Hepatocyte (in vitro differentiated cells): ENCODE measurements at places on chromosomes 16 and 17. TPM values are rescaled to one million over a fixed set of nuclear protein-coding genes. Genes with fewer than 3 reads are reported as not detected.

DNA sequence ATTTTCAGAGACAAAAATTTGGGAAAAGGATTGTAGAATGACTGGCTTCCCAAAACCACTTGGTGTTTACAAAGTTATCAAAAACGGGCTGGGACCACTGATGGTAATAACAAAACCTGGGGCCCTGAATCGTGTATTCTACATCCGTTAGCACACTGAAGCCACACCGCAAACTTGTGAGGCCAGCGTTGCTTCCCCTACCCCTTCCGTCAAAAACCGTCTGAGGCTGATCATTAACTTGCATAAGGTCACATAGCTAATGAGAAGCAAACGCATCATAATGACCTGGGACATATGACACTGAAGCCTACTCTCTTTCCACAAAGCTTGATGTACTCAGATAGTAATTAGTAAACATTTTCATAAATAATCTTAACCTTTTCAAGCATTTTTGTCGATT is 704.3 kb downstream of the MAF start:
- no peak for DNase-seq

Gene FAM234A
- polyA plus RNA-seq = 96.5 and 106 TPM in 2 replicates

DNA sequence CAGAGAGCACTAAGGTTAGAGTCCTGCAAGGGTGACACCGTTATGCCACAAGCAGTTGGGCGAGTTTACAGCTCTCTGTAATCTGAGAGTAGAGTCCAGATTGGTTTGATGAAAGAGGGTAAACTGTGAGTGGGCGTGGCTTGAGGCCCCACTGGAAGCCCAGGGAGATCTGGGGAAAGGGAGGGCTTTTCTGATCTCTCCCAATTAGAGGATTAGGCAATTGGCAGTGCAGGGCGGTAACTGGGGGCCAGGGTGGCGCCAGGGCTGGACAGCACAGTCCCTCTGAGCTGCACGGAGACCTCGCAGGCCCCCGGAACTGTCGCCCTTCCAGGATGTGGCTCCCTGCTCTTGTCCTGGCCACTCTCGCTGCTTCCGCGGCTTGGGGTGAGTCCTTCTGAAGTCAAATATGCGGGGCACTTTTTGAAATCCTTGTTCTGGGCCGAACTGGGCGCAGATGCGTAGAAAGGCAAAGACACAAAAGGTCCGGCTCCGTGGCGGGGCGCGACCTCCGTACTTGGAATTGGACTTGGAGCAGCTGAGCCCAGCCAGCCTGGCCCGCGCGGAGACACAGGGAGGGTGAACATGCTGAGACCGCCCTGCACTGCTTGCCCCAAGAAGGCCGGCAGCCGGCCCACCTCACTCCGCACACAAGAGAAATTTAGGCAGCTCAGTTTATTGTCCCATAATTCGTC is 72.4 kb downstream of the CES1 start:
- peak; percentile 40 for DNase-seq

GRCh38 chr17:81348097-81349055 is 46.9 kb upstream of the BAHCC1 start:
- peak; percentile 3 for DNase-seq

DNA sequence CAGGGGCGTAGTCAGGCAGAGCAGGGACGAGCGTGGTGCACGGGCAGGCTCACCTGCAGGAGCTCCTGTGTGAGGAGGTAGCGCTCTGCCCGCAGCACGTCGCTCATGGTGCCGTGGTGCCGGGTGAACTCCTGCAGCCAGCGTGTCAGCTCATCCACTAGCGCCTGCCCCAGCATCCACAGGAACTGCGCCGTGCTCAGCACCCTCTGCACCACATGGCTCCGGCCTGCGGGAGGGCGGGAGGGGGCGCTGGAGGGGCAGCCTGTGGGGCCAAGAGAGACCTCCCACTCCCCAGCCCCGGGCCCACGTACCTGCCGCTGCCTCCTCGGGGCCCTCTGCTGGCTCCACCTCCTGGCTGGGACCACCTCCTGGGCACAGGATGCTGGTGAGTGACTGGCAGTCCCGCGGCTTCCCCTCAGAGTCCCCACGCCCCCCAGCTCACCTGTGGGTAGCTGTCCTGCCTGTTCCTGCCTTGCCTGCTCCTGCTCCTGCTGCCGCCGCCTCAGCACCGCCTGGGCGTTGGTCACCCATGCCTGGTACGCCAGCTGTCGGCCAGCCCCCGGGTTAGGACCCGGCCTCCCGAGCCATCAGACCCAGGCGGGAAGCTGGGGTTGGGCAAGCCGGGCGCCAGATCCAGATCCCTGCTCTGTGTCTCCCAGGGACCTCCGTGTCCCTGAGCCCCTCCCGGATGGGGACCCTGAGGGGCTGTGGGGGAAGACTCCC is 16.6 kb downstream of the CTU2 start:
- no peak for DNase-seq

GRCh38 chr16:2285731-2286191 is 17.8 kb upstream of the RNPS1 start:
- DNase-seq = no peak

GRCh38 chr17:44236444-44236991 is 17.0 kb upstream of the UBTF start:
- DNase-seq = no peak

GRCh38 chr16:10972108-10972818 is 27.9 kb downstream of the CLEC16A start:
- DNase-seq = no peak

GRCh38 chr17:68422821-68423220 is 34.5 kb downstream of the WIPI1 start:
- DNase-seq = no peak

GRCh38 chr16:50459496-50460080 is 88.6 kb upstream of the NKD1 start:
- no peak for DNase-seq

DNA sequence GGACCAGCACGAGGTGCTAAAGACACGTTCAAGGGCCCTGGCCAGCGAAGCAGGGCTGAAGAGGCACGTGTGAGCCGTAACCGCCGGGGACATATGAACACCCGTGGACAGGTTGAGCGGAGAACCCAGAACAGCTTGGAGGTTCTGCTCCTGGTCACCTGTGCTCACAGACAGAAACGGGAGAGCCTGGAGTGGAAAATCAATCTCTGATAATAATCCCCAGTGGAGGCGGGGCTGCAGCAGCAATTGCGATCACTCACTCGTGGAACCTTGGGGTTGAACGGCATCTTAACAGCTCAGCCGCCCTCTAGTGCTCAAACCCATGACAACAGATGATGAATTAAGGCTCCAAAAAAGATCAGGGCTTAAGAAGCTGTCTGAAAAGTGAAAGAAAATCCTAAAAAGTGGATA is 25.6 kb downstream of the WIPI1 start:
- DNase-seq = peak; percentile 29

GRCh38 chr17:49519781-49520180 is 24.7 kb downstream of the NGFR start:
- DNase-seq = no peak

DNA sequence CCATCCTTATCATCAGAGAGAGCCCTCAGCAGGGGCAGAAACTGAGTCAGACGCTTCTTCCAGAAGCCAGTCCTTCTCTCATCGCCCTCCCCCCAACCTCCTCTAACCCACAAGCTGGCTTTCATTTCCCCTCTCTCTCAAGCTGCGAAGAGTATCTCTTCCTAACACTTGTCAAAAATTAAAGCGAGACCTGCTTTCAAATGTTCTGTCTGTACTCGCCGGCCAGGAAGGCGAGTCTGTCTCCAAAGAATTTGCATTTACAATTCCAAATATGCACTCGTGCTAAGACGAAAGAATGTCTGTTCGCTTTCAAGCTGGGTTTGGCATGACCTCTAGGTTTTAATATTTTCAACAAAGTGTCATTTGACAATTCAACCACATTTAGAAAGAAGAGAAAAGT is 140.4 kb downstream of the RGS9 start:
- no peak for DNase-seq

- DNase-seq = peak; percentile 89
Observed at GRCh38 chr17:82414548-82415281, 3.4 kb upstream of the HEXD start.

DNA sequence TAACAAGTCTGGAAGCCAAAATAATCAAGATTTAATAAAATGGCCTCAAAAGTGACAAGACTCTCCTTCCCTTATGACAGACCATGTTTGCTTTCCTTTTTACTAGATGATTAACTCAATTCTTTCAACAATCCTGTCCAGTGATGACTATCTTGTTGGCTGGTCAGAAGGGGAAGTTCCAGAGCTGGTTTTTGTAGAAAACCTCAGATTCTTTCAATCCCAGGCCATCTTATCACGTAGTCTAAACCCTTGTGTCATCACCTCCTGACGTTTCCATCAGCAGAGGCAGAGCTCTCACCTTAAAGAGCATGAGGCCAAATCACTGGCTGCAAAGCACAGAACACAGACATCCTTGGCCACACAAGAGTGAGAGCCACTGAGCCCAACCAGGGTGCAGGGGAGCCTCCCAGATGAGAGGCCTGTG is 125.3 kb downstream of the ANKRD11 start:
- no peak for DNase-seq

- peak; percentile 54 for DNase-seq
Observed at GRCh38 chr17:42325026-42325425, 36.7 kb downstream of the STAT5A start.

GRCh38 chr17:2155573-2155972 is 100.7 kb downstream of the HIC1 start:
- DNase-seq = no peak

DNA sequence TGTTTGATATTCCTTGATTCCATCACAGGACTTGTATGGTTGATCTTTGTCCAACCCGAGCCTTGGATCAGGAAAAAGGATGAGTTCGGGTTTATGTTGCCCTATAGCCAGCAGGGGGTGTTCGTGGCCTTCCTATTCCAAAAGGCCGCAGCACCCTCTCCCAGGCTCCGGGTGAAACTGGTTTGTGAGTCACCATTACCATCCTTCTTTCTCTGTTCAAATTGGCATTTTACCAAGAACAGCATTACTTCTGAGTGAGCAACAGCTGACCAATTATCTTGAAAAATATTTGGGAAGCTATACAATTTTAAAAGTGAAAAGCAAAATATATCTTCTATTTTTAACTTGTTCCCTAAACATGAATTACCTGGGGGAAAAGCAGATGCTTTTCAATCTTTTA is 24.3 kb upstream of the KRT20 start:
- peak; percentile 95 for DNase-seq

Gene NTN3
- 1.1 and 2.4 TPM in 2 replicates for polyA plus RNA-seq

Gene KRTAP9-6
- not detected in 2 replicates for polyA plus RNA-seq

DNA sequence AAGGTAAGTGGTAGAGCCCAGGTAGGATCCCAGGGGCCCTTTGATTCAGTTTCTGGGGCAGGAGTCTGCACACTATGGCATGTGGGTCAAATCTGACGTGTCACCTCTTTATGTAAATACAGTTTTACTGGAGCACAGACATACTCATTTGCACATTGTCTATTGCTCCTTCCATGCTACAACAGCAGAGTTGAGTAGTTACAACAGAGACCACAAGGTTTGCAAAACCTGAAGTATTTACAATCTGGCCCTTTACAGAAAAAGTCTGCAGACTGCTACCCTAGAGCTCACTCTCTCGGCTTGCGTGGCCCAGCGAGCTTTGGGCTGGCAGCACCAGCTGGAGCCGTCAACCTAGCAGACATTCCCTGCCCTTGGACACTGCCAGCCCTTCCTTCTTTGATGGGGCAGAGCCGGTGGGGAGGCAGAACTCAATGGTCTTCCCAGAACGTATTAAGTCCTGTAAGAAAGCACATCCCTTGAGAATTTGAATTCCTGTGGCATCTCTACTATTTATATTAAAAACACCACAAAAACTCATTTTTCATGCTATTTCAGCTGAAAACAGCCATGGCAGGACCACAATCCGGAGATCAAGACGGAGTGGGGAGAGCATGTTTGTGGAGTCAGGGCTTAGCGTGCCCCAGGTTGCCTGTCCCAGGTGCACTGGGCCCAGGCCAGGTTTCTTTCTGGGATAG is 133.1 kb upstream of the NUDT7 start:
- no peak for DNase-seq

- DNase-seq = no peak
Observed at GRCh38 chr17:34347063-34347462, 9.2 kb upstream of the CCL13 start.

- DNase-seq = peak; percentile 93
Observed at GRCh38 chr17:62819511-62820221, 11.6 kb upstream of the MARCHF10 start.

GRCh38 chr17:49069585-49070273 is 62.8 kb upstream of the B4GALNT2 start:
- DNase-seq = no peak
